ENCODE measurements at places on chromosomes 7 and 10.

- no peak for DNase-seq
Observed at GRCh38 chr7:41885748-41886147, 182.9 kb upstream of the INHBA start.

- DNase-seq: no peak
Observed at GRCh38 chr7:22586101-22586785, 86.3 kb upstream of the STEAP1B start.

DNA sequence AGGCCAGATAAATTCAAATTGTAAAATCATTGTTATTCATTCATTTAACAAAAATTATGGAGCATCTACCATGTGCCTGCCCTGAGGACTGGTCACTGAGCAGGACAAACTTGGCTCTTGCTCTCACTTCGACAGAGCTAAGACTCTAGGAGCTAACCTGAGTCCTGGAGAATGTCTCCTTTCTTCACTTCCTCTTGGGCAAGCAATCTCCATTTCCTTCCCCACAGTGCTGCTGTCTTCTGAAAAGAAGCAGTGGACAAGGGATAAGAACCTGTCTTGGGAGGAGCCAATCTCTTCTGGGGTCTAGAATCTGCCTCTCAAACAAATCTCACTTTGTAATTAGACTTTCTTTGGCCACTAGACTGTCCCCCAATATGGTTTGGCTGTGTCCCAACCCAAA, 76.2 kb upstream of the PLXNA4 start:
- DNase-seq: no peak

DNA sequence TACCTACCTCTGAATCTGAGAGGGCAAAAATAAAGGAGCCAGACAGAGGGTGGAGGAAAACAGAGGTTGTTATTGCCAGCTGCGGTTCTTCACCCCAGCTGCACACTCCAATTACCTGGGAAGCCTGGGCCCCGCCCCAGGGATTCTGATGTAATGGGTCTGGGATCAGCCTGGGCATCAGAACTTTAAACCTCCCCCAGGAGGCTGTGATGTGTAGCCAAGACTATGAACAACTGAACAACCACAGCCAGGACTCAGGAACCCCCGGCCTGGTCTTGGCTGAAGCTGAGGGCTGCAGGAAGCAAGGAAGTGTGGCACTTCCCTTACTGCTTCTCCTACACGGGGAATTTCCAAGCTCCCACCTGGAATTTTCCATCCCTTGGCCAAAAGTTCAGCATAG, 89.3 kb downstream of the HIP1 start:
- peak; percentile 44 for DNase-seq
